NCI-H1092 treated with DMSO at 0.1 percent for 48 hours (cell line): ENCODE measurements at places on chromosomes 1 and 21.

- peak; percentile 93 for DNase-seq
These were observed 6.7 kb downstream of the EFNA4 start for GRCh38 chr1:155070158-155070621.

DNA sequence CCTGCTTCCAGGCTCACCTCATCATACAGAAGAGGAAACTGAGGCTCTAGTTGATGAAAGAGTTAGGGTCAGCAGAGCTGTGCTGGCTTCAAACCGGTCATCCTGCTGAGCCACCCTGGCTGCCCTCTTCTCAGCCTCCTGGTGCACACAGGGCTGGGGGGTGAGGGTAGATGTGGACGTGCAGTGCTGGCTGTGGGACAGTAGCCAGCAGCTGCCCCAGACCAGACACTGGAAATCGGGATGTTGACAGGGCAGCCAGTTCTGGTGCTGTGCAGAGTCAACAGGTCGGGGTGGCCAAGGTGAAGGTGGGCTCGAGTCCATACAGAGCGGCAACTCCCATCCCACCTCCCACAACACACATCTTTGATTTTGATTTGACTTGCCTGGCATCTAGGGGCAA is 1.5 kb upstream of the CLCNKA start:
- DNase-seq, result no peak

DNA sequence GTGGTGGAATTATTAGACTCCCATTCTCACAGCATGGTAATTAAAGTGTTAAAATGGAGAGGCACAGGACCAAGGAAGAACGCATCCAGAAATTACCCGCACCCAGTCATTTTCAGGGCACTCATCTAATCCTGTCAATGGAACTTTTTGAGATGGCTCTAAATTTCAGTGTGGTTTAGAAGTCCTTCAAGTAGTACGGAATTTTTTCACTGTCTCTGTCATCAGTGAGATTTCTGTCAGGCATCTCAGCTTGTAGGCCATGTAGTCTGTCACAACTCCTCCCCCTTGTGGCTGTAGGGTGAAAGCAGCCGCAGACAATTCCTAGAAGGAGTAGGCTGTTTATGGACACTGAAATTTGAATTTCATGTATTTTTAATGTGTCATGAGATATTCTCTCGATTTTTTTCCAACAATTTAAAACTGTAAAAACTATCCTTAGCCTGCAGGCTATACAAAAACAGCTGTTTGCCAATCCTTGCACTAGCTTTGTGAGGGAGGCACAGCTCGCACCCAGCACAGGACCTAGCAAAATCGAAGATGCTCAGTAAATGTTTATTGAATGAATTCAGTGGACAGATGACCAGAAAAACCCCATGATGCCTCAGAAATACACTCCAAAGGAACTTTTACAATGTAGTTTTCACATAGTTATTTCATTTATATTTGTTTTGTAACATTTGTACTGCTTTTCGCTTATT is 6.6 kb upstream of the NUP133 start:
- DNase-seq, result peak; percentile 64

GRCh38 chr21:31872452-31873274 is at the start of gene HUNK:
Gene HUNK, plus strand, starts transcription at chr21:31873020. Its CDS starts 655 bp downstream, at chr21:31873675.
- DNase-seq, result peak; percentile 68

GRCh38 chr1:202154766-202155477 is 5.5 kb downstream of the PTPN7 start:
- DNase-seq, result peak; percentile 76

DNA sequence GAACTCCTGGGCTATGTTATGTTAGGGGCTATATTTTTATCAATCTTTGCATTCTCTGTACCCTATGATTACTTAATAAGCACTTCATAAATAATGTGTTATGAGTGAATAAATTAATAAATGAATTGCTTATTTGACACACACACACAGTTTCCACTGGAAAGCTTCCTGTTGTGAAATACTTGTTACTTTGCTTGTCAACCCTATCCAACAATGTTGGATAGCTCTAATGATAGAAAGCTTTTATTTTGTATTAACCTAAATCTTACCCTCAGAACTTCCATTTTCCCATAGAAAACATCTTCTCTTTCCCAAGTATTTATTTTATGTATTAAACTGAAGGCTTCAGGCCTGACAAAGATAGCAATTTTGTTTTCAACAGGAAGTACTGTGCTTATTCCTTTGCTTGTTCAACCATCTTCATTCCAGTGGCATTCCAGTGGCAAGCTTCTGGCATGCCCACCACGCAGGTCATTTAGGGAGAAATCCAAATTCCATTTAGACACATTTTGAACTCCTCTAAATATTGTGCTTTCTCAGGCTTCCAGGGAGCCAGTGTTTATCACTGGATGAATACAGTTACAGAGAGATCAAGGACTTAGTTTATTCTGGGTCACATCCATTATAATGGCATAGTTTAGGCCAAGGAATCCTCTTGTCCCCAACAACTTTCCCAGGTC is 134.4 kb downstream of the TGFB2 start:
- no peak for DNase-seq

GRCh38 chr1:183859119-183859518 is 54.2 kb downstream of the RGL1 start:
- DNase-seq, result no peak

GRCh38 chr1:63322944-63323864 is 837 bp downstream of the FOXD3 start:
- DNase-seq, result peak; percentile 37

- no peak for DNase-seq
These were observed 33.2 kb upstream of the ATF3 start for GRCh38 chr1:212575333-212575732.

- DNase-seq, result no peak
These were observed 128.2 kb downstream of the LBR start for GRCh38 chr1:225299624-225300023.

GRCh38 chr1:6502000-6502891 is 10.8 kb upstream of the PLEKHG5 start:
- peak; percentile 64 for DNase-seq

GRCh38 chr1:58596631-58597052 is 19.6 kb upstream of the TACSTD2 start:
- DNase-seq, result no peak

DNA sequence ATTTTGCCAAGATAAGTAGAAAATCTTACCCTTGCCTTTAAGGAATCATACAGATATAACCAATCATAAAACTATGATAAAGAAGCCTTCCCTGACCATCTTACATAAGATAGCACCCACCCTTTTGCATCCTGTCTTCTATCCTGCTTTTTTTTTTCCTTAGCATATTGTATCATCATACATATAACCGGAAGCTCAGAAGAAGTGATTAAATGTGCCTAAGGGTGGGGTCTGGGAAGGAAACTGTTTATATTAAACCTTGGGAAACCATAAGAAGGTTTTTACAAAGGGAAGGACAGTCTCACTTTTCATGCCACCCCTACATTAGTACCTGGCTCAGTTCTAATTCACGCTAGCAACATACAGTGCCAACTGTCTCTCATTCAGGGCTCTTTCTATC is 66.8 kb downstream of the LUZP1 start:
- DNase-seq, result no peak

GRCh38 chr1:224749916-224750315 is 133.8 kb downstream of the CNIH3 start:
- DNase-seq, result no peak

DNA sequence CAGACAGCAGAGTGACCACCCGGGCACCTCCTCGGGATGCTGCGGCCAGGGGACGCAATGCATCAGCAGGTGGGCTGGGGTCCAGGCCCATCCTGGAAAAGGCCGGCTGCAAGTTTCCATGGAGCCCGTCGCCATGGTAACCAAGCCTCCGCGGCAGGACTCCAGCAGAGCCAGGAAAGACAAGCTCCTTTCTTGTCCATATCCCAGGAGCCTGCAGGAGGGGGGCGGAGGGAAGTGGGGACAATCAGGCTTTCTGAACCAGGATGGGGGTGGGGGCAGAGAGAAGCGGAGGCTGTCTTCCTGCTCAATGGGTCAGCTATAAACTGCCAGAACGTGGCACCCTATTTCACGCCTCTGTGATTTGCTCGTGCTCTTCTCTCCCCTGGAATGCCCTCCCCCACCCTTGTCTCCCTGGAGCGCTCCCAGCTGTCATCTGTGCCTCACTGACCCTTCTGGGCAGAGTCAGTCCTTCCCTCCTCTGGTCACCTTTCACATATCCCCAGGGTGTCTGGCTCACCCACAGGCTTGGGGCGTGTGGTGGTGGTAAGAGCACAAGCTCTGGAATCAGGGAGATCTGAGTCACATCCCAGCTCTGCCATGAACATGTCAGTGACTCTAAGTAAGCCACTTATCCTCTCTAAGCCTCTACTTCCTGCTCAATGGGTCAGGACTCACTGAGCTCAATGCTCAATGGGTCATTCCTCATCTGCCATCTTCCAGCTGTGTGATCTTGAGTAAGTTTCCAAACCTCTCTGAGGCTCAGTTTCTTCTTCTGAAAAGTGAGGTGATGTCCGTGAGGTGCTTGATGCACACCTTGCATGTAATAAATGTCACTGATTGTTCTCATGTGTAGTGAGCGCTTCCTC is 58.9 kb upstream of the LAPTM5 start:
- DNase-seq, result peak; percentile 20

DNA sequence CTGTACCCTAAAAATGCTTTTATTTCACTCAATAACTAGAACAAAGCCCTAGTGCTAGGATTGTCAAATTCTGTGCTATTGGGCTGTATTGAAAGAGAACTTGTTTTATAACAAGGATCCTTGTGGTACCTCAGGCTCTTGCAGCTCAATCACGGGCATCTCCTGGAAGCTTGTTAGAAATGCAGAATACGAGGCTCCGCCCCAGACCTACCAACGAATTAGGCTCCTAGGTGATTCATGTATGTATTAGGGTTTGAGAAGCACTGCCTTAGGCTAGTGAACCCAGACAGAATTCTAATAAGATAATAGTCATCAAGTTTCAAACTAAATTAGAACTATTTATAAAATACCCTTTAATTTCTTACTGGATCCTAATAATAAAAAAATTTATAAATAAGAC is 45.6 kb downstream of the ZZZ3 start:
- DNase-seq, result no peak

DNA sequence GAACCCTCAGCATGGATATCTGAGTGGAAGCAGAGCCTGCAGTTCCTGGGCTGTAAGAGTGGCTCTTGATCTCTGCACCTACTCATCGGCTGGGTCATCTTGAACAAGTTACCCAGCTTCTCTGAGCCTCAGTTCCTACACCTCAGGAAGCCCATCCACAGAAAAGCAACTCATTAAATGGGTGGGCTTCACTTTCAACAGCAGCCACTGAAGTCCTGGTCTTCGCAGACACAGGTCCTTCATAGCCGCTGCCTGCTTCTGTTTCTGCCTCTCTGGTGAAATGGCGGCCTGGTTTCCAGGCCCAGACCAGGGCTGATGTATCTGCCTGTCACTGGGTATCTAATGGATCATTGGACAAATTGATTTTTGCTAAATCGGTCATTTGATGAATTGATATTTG is 571.4 kb downstream of the PTPRU start:
- DNase-seq, result no peak

DNA sequence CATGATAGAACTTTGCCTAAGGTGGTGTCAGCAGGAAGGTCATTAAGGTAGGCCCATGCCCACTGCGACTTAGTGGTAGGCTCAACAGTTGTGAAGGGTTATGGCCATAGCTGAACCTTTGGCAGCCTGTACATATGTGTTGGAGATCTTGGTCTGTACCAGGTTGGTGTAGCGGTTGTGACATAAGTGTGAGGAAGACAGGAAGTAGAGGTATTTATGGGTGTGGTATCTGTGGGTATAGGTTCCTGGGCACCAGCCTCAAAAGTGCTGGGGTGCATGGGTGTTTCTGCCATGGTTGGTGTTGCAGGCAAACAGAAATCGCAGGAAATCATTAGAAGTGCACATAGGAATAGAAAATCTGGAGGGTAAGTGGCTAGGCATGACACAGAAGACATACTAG is 18.6 kb upstream of the LRIF1 start:
- no peak for DNase-seq

GRCh38 chr1:32305310-32305709 is 13.4 kb downstream of the HDAC1 start:
- DNase-seq, result no peak

GRCh38 chr1:30964706-30965105 is 56.1 kb upstream of the SDC3 start:
- DNase-seq, result no peak

GRCh38 chr1:218874313-218874712 is 299.4 kb upstream of the LYPLAL1 start:
- no peak for DNase-seq

GRCh38 chr1:168368131-168368530 is 87.5 kb downstream of the TBX19 start:
- DNase-seq, result no peak

- no peak for DNase-seq
These were observed 49.1 kb downstream of the CAPN2 start for GRCh38 chr1:223761411-223761810.

DNA sequence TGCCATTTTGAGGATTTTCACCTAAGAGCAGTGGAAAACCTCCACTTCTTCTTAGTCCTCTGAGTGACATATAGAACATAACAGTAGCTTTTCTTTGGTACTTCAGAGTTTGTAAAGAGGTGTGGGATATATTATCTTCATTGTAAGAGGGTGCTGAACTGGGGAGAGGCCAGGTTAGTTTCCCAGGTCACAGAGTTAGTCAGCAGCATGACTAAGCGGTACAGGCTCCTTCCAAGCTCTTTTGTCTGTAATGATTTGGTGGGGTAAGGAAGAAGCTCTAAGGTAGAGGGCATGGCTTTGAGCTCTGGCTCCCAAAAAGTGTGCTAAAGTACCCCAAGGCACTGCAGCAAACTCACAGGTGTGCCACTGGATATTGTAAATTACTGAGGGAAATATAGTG is 325.0 kb upstream of the PLXNA2 start:
- DNase-seq, result no peak

DNA sequence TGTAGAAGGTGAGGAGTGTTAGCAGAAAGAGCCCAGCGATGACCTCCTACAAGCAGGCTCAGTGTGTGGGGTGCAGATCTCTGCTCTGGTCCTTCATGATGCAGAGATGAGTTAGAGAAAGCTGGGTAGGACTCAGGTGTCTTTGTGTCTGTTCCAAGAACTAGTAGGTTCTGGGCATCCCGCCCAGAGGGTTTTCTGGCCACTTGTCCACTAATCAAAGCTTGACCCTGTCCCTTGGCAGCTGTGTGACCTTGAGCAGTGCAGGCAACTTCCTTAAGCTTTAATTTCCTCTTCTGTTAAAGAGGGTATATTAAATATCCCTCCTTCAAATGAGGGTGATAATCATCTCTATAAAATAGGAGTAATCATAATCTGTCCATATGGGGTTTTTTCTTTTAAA is 54.7 kb upstream of the WNT4 start:
- DNase-seq, result no peak

- DNase-seq, result no peak
These were observed 7.7 kb upstream of the PTGFRN start for GRCh38 chr1:116902027-116902426.

- no peak for DNase-seq
These were observed 1.7 kb downstream of the TRPM2 start for GRCh38 chr21:44354775-44355771.
